ENCODE measurements at places on chromosomes 12 and 14. TPM values are rescaled to one million over a fixed set of nuclear protein-coding genes. Genes with fewer than 3 reads are reported as not detected.

Gene ASCL1
- total RNA-seq, result 0.54 TPM

Gene C14orf39
- total RNA-seq, result 0.28 TPM

DNA sequence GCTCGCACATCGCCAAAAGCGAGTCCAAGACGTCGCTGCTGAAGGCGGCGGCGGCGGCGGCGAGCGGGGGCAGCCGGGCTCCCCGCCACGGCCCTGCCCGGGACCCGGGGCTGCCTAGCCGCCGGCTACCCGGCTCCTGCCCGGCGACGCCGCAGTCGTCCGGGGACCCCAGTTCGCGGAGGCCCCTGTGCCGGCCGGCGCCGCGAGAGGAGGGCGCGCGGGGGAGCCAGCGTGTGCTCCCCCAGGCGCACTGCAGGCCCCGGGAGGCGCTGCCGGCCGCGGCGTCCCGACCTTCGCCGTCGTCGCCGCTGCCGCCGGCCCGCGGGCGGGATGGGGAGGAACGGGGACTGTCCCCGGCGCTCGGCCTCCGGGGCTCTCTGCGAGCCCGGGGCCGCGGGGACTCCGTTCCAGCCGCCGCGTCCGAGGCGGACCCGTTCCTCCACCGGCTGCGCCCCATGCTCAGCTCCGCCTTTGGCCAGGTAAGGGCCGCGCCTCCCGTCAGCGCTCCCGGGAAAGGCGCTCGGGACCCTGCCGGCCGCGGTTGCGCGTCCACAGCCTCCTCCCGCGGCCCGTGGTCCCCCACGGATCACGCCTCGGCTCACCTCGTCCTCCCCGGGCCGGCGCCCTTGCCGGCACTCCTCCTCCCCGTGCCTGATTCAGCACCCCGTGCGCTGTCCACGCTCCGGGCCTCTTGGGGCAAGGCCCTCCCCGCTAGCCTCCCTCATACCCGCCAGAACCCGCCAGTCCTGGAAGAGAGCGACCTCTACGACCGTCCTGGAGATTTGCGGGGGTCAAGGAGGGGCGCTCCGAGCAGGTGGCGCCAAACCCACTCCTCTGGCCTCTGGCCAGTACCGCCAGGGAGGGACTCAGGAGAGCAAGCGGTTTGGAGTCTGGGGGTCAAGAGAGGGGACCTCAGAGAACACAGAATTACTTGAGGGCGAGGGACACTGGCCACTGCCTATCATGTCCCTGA is 721 bp downstream of the CABP1 start:
- DNase-seq, result peak; percentile 54

DNA sequence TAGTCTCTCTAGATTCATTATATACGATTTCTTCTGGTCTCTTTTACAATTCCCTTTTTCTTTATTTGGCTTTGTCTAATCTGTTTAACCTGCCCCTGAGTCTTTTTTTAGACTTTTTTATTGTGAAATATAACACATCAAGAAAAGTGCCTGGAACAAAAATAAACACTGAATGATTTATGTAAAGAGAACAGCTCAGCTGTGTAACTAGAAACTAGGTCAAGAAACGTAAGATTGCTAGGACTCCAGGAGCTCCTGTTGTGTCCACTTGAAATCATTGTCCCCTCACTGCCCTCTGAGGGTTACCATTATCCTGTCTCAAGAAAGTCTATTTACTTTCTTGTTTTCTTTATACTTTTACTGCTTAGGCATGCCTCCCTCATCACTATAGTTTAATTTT is 23.1 kb downstream of the EXD2 start:
- no peak for DNase-seq

- no peak for DNase-seq
Observed at GRCh38 chr12:123058481-123058880, 78.0 kb downstream of the ARL6IP4 start.

Data from ovary (tissue), 10 donors.